ENCODE measurements at places on chromosomes 12 and 14.

GRCh38 chr12:12510141-12510540 lies 52.5 kb downstream of the DUSP16 start:
- DNase-seq, result no peak

GRCh38 chr12:24198070-24198469 lies 248.6 kb upstream of the SOX5 start:
- DNase-seq, result no peak

DNA sequence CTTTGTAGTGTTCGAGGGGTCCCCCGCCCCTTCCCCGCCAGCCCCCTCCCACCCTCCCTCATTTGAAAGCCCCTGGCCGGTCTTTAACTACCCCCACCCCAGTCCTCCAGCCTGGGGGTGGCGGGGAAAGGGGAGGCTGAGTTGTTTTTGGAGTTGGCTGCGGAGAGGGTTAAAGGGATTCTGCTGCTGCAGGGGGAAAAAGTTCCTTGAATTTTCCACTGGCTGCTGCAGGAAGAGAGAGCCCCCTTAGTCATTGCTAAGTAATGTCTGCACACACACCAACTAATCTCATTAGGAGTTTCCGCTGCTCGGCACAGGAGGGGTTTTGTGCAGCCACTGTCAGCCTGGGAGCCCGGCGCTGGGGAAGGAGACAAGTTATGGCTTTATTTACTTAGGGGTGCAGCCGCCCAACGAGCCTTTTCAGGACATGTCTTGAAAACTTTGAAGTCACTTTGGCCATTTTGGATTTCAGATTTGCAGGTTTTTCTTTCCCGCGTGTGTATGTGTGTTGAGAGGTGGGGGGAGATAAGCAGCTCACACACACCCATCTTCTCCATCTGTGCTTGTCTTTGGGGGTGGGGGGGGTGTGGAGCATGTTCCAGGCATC lies 1.8 kb downstream of the ELK3 start:
- DNase-seq, result no peak

GRCh38 chr14:30069536-30069935 lies 141.9 kb upstream of the PRKD1 start:
- DNase-seq, result no peak

DNA sequence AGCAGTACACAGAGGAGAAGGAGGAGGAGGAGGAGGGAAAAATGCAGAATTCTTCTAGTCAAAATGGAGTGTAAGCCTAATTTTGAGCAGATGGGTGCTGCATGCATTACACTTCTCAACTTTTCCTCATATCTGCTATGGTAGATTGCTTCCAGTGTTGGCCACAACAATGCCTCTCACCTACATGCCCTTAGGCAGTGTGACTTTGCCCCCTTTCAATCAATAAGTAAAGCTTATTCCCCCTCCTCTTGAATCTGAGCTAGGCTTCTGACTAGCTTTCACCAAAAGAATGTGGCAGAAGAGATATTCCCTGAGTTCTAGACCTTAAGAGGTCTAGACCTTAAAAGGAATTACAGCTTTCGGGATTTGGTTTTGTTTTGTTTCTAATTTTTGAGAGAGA lies 3.2 kb upstream of the METTL3 start:
- DNase-seq, result no peak

DNA sequence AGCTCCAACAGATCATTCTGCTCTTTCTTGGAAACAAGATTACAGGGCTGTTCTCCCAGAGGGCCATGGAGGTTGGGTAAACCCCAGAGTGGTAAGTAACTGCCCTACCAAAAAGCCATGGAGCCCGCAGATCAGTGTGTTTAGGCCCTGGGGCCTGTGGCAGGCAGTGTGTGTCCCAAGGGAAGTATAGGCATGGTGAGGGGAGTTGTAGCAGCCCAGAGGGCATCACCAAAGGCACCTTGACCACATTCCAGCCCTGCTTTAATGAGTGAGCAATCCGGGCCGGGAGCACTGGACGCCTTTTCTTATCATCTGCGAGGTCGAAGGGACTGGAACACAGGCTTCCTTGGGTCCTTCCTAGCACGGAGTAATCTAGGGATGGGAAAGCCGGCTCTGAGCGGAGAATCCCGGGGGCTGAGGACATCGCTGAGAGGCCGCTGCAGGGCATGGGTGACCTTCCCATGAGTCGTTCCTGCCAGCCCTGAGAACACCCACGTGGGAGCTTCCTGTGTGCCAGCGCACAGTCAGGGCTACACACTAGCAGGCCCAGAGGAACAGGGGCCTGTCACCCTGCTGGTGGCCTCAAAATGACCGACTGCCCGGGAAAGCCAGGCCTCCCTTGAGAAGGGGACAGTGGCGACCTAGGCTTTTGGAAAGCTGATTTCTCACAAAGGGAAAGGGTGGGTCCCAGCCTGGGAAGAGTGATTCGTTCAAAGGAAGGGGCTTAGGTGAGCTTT lies 91.3 kb downstream of the NINJ2 start:
- DNase-seq, result no peak

DNA sequence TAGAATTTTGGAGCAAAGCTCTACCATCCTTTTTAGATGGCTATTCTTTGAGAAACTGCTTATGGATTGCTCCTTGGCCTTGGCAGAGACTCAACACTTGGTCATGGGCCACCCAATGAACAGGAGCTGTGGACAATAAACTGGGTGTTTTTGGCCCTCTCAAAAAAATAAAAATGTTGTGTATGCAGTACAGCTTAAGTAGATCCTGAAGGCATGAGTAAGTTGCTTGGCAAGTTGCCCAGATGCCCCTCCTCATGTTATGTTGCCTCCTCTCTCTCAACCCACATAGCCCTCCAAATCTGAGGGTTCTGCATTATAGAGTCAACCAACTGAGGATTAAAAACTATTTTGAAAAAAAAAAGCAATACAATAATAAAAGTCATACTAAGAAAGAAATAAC lies 124.9 kb downstream of the ATP23 start:
- peak; percentile 29 for DNase-seq

GRCh38 chr14:103385929-103386712 lies 906 bp downstream of the MARK3 start:
- no peak for DNase-seq

DNA sequence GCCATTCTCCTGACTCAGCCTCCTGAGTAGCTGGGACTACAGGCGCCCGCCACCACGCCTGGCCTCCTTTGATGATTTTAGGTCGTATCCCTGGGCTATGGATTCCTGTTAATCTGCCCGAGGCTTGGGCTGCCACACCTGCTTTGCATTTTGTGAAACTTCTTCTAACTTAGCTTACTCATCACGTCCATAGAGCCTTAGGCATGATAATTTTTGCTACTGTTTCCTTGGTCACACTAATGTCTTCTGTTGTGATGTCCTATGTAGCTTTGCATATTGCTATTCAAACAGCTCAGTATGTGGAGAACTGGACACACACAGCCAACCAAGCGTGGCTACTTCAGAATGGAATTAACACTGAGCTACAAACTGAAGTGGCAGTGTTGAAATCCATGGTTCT lies 47.5 kb upstream of the DDX11 start:
- DNase-seq, result no peak

DNA sequence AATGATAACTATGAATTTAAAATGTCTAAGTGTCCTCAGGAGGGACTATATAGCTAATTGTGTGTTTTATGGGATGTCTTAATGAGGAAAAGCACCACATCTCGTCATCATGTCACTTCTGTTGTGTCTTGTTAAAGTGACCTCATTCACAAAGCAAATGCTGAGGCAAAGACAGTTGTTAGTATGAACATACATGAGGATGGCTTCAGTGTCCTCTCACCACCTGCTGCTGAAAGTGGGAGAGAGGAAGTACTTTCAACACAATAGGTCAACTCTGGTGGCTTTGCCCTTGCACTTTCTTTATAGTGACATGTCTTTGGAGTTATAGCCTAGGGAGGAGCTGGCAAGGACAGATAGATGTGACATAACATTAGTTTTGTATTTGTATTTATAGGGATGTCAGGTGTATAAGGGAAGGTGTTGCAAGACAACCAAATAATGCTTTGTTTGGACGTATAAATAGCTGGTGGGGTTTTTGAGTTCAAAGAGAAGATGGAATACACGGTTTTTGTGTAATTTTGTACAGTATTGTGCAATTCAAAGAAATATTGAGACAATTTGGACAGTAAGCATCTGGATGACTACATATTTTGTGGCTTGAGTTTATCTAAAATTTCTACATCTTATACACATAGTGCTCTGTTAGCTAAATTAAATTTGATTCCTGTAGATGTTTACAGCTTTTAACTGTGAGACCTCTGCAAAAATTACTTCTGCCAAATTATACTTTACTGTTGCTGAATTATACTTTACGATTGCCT lies 131.7 kb upstream of the ATP2B1 start:
- no peak for DNase-seq

DNA sequence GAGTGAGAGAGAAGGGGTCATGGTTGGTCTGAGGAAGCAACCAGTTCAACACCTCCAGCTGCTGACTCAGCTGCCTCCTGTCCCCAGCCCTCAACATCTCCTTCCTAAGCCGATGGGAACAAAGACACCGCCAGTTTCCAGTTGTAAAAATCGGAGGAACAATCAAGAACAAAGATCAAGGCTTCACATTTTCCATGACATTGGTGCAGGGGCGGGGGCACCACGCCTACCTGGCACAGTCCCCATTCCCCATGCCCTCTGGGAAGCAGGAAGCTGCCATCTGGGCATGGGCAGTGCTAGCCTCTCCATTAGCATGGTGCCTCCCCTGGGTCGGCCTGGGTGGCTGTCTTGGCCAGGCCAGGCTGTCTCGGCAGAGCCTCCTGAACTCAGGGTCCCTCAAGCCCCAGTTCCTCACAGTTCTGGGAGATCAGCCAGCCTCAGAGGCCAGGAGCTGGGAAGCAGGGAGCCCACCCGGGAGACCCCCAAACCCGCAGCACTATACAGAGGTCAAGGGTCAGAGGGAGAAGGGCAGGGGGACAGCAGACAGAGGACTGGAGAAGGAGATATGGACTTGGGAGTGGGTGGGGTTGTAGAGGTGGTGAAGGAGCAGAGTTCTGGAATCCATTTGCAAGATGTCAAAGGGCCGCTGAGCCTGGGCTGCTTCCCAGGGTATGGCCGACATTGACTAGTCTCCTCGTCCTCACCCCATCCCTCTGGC lies 19.6 kb upstream of the TMEM106C start:
- DNase-seq, result no peak

GRCh38 chr12:93137656-93138612 lies 208.8 kb upstream of the EEA1 start:
- no peak for DNase-seq

DNA sequence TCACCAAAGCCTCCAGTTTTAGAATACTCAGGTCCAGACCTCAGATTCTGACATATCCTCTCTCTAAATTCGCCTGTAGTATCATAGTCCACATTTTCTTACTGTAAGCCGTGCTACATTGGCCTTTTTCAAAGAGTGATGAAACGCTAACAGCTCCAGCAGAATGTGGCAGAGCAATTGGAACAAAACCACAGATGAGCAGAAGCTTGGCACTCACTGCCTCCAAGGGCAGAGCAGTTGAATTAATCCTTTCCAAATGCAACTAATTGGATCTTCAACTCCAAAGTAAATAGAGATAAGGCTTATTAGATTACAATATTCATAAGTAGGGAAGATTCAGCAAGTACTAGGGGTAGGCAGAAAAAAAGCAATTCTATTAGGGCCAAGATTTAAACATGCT lies 128.3 kb downstream of the SLC35F4 start:
- no peak for DNase-seq

GRCh38 chr12:121789233-121789781 lies 4.2 kb downstream of the RHOF start:
- no peak for DNase-seq

DNA sequence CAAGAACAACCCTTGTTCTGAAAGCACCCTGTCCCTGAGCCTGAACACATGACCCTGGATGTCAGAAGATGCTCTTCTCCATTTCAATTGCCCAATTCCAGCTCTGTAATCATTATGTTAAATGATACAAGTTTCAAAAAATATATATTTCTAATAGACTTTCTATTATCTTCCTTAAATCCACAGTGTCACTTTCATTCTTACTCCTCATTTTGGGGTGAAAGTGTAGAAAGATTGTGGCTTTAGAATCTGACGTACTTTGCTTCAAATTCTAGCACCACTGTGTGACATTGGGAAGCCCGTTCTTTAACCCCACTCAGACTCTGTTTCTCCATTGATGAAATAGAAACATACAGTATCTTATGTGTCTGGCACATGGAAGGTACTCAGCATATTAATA lies 83.2 kb downstream of the ETV6 start:
- DNase-seq, result no peak

All from COR-L47 (cell line).